ENCODE measurements at places on chromosomes 5 and 9.

- no peak for DNase-seq
These were observed 465.9 kb downstream of the TUSC1 start for GRCh38 chr9:25212361-25212760.

DNA sequence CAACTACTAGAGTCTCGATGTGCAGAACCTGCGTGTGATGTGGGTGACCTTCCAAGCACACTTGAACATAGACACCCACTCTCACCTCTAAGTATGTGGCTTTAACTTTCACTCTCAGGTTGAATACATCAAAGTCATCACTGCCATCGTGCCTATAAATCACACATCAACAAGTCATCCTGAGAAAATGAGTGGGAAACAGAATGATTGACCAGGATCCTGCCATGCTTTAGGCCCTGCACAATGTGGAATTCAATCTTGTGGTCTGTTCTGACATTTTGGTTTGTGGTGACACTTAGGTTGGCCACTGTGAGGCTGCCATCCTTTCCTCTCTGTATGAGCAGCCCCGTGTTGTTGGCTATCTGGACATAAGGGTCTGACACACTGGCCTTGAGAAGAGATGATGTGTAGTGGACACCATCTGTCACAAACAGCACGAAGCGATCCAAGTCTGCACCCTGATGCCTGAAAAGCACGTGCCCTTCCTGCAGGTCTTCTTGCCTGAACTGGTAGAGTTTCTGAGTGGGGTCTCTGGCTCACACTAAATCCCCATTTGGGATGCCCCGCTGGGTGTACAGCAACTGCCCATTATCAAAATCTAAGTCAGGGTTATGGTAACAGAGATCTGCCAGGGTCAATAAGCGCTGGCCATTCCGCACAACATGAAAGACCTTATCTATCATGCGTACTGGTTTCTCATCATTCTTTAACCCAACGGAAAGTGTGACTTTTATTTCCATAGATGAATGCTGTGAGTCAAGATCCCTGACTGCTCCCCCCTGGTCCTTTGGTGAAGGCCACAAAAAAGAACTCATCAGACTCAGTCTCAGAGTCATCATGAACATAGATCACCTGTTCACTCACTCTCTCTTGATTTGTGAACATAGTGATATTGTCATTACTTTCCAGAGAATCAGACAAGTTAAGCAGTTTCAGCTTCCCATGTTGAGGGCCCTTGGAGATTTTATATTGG, 116.6 kb downstream of the ESM1 start:
- DNase-seq = no peak

GRCh38 chr5:157677931-157678330, 6.6 kb downstream of the C5orf52 start:
- no peak for DNase-seq

DNA sequence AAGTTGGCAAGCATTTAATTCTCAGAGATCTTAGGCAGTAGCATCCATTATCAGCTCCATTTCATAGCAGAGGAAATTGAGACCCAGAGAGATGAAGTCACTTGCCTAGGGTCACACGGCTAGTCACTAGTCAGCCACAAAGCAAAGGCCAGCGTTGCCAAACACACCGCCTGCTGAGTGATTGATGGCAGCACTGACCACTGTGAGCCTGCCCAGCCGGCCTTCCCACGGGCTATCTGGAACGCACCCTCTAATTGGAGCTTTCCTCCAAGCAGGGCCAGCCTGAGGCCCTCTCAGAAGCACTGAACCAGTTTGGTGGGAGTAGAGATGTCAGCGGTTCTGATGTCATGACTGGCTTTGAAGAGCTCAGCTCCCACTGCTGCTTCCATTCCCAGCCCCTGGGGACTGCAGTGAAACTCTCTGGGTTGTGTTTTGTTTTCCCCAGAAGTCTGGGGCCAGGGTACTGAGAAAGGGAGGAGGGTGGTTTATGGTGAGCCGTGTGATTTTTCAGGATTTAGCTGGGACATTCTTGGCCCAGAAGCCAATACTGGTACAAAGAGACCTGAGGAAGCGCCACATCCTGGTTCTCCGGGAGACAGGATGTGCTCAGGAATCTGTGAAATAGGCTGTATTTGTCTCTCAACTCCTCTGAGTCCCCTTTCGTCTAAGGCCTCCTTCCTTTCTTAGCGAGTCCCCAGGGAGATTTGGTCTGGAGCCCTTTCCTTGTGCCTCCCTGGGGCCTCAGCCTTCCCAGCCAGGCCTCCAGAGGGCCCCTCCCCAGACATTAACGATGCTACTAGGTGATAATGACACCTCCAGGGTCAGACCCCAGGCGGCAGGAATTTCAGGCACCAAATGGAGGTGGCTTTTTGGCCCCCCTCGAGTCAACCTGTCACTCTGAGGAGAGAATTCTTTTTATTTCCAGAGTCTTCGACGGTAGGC, 44.5 kb downstream of the SPRY4 start:
- no peak for DNase-seq

DNA sequence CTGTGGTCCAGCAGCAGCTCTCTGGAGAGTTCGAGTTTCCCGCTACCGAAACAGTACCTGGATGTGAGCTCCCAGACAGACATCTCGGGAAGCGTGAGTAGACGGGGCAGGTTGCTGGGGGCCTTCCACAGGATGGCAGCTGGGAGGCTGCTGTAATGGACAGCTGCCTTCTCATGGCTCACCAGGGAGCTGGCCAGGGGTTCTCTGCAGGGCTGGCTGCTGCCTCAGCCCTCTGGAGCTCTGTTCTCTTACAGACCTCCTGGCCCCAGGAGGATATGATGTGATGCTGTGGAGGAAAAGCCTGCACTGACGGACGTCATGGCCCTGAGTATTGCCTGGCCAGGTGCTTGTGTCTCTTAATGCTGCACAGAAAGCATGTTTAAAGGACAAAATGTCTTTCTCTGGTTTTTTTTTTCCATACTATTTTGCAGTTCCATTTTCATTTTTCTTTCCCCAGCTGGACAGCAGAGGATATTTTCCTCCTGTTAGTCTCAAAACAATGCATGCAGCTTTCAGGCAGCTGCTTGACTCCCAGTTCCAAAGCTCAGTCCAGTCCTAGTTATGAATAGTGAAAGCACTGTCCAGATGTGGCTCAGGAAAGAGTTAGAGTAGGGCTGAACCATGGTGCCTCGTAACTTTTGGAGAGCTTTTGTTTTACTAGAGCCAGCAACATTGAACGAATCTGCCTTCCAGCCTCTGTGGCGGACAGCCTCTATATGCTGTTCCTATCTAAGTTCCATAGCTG, 77.5 kb upstream of the RARS1 start:
- DNase-seq = no peak

DNA sequence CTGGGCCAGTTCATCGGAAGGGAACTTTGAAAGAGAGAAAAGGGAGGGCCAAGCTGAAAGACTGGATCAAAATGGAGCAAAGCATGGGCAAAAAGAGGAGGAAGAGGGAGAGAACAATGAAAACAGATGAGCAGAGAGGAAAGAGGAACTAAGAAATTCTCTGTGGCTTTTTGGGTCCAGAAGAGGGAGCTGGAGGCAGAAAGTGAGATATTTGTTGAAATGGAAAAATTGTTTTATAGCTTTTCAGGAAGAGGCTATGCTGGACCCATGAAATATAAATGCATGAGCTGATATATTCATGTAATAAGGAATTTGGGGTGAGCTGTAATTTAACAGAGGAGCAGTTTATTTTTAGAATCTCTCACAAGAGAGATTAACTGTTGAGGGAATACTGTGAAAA, 457.3 kb downstream of the DMAC1 start:
- no peak for DNase-seq

DNA sequence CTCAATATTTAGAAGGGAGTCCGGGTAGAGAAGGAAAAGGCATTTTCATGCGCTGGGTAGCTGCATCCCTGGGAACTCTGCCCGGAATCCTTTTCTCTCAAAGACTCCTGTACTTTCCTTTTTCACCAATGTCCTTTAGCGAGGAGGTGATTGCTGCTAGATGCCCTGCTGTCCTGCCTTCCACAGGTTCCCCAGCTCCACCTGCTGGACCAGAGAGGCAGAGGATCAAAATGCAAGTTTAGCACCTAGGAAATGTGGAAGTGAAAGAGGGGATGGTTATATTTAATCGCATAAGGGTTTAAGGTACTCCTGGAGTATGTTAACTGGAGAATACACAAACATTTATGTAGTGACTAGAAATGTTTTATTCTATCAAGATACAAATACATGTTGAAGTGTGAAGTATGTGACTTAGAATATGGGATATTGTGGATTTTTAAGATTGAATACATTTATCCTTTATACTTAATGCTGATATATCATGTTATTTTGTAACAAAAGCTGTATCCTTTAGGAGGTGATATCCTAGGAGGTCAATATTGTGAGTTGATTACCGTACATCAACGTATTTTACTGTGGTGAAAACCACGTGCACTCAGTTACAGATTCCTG, 145.7 kb downstream of the ARHGAP26 start:
- DNase-seq = no peak

DNA sequence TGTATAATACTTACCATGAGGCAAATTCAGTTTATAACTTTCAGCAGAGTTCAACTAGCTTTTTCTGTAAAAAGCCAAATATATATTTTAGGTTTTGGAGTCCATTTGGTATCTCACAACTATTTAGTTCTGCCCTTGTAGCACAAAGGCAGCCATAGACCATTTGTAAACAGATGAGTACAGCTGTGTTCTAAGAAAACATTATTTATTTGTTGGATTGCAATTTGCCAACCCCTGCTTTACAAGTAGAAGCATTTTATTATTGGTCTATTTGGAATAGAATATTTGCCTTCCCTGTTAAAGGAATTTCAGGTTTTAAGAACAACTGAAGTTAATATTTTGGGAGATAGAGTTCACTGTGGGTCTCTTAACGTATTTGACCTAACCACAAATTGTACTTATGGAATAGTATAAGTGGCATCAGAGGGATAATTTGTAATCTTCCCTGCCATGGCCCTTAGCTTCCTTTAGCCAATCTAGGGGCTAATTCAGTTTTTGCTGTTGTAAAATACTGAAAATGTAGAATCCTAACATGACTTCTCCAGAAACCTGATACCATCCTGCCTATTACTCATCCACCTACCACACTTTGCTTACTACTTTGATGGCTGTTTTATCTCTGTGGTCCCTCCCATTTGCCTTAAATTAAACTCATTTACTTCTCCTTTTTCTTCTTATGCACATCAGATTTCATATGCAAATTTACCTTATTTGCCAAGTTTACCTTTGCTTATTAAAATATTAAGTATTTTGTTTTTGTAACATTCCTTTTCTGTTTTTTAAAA, 109.2 kb downstream of the DMXL1 start:
- DNase-seq = no peak

DNA sequence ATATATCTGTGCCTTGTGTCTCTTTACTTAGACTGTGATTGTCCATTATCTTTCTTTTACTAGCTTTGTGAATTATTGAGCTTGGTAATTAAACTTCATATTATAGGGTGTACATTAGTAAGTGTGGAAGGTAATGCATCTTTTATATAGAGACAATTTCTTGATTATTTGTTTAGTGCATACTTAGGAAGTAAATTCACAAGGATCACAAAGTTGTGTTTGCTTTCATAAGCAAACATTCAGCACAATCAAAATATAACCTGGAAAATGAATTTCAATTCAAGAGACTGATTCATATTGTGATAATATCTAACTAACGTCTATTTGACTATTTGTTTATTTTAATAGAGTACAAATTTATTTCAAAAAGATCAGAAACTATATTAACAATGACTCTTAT, 749.9 kb upstream of the NUDT12 start:
- no peak for DNase-seq

- DNase-seq = peak; percentile 59
These were observed 10.2 kb downstream of the SARDH start for GRCh38 chr9:133727876-133728441.

GRCh38 chr9:138052322-138052615, 174.7 kb downstream of the CACNA1B start:
- DNase-seq = no peak

- no peak for DNase-seq
These were observed 80.1 kb upstream of the DMAC1 start for GRCh38 chr9:7879551-7880245.

DNA sequence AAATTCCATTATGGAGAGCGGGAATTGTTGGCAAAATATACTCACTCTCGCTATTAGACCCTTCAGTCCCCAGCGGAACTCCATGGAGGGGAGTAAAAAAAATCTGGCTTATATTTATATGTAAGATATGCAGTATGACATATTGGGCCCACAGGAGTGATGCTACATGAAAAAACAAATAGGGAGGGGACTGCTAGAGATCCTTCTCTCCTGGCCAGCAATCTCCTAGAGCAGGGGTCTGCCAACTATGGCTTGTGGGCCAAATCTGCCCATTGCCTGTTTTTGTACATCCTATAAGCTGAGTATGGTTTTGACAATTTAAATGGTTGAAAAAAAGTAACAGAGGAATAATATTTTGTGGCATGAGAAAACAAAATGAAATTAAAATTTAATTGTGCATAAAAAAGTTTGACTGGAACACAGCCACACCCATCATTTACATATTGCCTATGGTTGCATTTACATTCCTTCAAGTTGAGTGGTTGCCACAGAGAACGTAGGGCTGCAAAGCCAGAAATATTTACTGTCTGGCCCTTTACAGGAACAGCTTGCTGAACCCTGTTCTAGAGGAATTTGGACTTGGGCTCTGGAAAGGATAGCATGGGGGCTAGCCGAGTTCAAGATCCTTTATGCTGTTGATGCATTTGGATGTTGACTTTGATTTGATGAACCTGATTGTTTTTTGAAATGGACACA, 197.3 kb upstream of the CLINT1 start:
- DNase-seq = no peak

DNA sequence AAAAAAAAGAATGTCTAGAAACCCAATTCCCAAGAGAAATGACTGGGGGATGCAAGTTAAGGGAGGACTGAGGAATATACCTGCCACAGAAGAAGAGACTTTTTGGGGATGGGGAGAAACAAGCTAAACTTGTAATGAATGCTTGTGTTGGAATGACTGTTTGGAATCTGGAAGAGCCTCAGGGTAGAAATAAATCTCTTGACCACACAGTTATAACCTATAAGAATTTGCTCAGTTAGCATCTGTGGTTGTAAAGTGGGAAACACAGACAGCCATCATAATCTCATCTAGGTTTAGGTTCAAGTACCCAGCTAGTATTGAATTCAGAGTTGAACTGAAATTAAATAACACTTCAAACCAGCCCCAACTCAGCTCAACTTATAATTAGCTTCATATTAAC, 678.3 kb upstream of the CHD1 start:
- DNase-seq = no peak

DNA sequence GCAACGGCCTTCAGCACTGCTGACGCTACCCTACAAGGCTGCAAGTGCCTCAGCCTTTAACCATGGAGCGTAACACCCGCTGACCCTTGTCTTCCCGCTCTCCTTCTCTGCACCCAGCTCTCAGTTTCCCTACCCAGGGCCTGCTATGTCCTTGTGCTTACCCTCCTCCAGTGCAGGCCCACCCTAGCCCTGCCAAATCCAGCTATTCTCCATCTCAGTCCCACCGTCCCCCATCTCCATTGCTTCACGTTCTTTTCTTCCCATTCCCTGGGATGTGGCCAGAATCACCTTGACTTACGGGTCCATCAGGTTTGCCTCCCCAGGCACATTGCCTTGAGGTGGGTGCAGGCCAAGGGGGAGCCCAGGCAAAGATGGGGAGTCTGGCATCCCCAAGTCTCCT, 91.2 kb downstream of the PAX5 start:
- peak; percentile 29 for DNase-seq
